ENCODE measurements at places on chromosomes 1 and 21.

DNA sequence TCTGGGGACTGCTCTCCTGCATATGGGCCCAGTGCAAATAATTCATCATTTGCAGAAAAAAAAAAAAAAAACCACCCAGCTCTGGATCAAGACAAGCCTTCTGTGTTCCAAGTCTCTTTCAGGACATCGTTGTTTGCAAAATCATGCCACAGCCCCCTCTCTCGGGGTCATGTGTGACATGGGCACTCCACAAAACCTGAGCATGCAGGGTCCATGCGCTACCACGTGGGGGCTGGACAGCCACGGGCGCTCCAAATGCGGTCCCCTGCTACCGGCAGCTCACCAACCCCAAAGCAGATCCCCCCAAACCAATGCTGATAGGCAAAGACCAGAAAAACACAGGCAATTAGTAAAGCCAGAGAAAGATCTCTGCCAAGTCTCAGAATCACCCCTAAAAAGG, 17.6 kb downstream of the NPHP4 start:
- no peaks in the 10 kb centered on the region for H3K4me1 ChIP-seq
- no peaks in the 10 kb centered on the region for H3K27me3 ChIP-seq
- no peak overlapping the region for H3K4me3 ChIP-seq
- peaks cover 6% of the 10 kb centered on the region for H3K36me3 ChIP-seq
- no peak for DNase-seq

DNA sequence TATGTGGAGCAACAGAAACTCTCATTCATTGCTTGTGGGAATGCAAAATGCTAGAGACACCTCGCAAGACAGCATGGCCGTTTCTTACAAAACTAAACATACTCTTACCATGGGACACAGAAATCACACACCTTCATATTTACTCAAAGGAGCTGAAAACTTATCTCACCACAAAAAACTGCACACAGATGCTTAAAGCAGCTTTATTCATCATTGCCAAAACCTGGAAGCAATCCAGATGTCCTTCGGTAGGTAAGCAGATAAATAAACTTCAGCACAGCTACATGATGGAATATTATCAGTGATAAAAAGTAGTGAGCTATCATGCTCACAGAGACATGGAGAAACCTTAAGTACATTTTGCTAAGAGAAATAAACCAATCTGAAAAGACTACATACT, 124.3 kb downstream of the RERE start:
- no peak overlapping the region for H3K27ac ChIP-seq
- no peaks in the 10 kb centered on the region for H3K27me3 ChIP-seq
- no peak overlapping the region for H3K4me3 ChIP-seq
- no peaks in the 10 kb centered on the region for H3K36me3 ChIP-seq

- no peak overlapping the region for H3K27ac ChIP-seq
- DNase-seq = no peak
Observed at GRCh38 chr1:204255966-204256365, 42.2 kb upstream of the GOLT1A start.

- H3K36me3 ChIP-seq = no peaks in the 10 kb centered on the region
- no peak for DNase-seq
- H3K4me3 ChIP-seq = no peak overlapping the region
- no peak overlapping the region for H3K27ac ChIP-seq
- H3K4me1 ChIP-seq = no peaks in the 10 kb centered on the region
- H3K27me3 ChIP-seq = no peaks in the 10 kb centered on the region
Observed at GRCh38 chr1:8915446-8915845, 30.2 kb upstream of the CA6 start.

- H3K4me3 ChIP-seq = no peak overlapping the region
- peaks cover 23% of the 10 kb centered on the region for H3K36me3 ChIP-seq
- H3K4me1 ChIP-seq = no peaks in the 10 kb centered on the region
- H3K27ac ChIP-seq = no peak overlapping the region
- no peak for DNase-seq
Observed at GRCh38 chr1:31348449-31348848, 24.4 kb downstream of the FABP3 start.

DNA sequence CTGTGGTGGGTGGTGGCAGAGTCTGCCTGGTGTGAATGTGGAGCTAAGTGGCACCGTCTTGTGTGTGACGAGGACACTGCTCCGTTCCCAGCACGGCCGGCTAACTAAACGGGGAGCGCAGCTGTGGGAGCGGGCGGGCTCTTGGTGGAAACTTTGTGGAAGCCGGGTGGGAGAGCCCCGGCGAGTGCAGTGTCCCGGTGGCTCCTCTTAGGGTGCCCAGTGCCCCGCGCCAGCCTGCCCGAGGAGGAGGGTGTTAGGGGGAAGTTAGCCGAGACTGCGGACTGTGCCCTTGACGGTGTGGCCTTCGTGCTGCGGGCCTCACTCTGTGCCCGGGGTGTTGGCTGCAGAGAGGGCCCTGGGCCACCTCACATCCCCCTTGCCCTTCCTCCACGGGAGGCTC, 9.9 kb downstream of the PEX10 start:
- H3K4me3 ChIP-seq = no peak overlapping the region
- no peaks in the 10 kb centered on the region for H3K27me3 ChIP-seq

DNA sequence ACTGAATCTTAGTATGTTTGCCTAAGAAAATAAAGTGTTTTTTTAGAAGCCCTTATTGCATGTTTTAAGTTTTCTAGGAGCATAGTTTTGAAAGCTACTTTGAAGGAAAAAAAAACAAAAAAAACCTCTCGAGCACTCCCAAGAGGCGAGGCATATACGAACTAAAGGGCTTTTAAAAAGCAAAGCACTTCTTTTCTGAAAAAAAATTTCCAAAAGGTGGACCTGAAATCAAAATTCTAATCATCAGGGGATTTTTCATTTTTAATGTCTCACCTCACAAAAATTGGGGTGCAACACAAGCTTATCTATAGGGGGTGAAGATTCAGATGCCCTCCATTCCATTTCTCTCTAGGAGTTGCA, 594 bp downstream of the GLMN start:
- H3K36me3 ChIP-seq = no peaks in the 10 kb centered on the region
- peak overlapping the region; percentile 96 for H3K4me3 ChIP-seq
- H3K27ac ChIP-seq = peak overlapping the region; percentile 95
- no peak for DNase-seq

DNA sequence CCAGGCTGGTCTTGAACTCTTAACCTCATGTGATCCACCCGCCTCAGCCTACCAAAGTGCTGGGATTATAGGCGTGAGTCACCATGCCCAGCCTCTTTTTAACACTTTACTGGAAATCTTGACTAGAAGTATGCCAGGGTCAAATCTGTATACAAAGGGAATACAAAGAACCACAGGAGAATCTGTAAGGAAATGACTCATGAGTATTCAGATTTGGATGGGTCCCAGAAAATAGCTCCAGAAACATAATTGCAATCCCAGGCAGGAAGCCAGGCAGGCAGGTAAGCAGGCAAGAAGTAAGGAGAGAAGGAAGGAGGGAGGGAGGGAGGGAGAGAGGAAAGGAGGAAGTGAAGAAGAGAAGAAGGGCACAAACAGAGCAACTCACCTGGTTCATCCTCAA, 22.8 kb upstream of the TIAM1 start:
- no peaks in the 10 kb centered on the region for H3K36me3 ChIP-seq
- H3K27me3 ChIP-seq = no peaks in the 10 kb centered on the region
- DNase-seq = no peak
- no peak overlapping the region for H3K27ac ChIP-seq
- H3K4me1 ChIP-seq = no peaks in the 10 kb centered on the region

GRCh38 chr1:232384171-232384883, 245.6 kb downstream of the SIPA1L2 start:
- DNase-seq = no peak
- no peaks in the 10 kb centered on the region for H3K36me3 ChIP-seq
- no peaks in the 10 kb centered on the region for H3K4me1 ChIP-seq
- no peak overlapping the region for H3K4me3 ChIP-seq

DNA sequence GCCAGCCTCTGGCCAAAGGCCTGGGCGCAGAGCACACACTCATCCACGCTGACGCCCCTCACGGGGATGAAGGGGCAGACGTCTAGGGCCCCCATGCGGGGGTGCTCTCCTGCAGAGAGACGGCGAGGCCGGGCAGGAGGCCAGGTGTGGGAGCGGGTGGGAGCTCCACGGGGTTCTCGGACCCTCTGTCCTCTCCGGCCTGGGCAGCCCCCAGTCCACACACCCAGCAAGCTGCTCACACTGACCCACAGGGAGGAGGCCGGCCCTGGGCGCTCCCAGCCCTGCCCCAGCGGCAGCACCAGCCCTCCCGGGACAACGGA, 2.5 kb downstream of the FTCD start:
- H3K36me3 ChIP-seq = no peaks in the 10 kb centered on the region
- H3K27ac ChIP-seq = no peak overlapping the region
- H3K27me3 ChIP-seq = no peaks in the 10 kb centered on the region
- H3K4me3 ChIP-seq = peak overlapping the region; percentile 41

- no peak for DNase-seq
- H3K27ac ChIP-seq = no peak overlapping the region
- H3K4me1 ChIP-seq = no peaks in the 10 kb centered on the region
- no peaks in the 10 kb centered on the region for H3K36me3 ChIP-seq
- H3K4me3 ChIP-seq = no peak overlapping the region
- no peaks in the 10 kb centered on the region for H3K27me3 ChIP-seq
Observed at GRCh38 chr1:54792686-54793282, 8.3 kb downstream of the TTC22 start.

- H3K27me3 ChIP-seq = peaks cover 5% of the 10 kb centered on the region
- no peaks in the 10 kb centered on the region for H3K4me1 ChIP-seq
- DNase-seq = no peak
- H3K36me3 ChIP-seq = no peaks in the 10 kb centered on the region
Observed at GRCh38 chr1:20233866-20234265, 47.5 kb upstream of the PLA2G2C start.

- no peaks in the 10 kb centered on the region for H3K27me3 ChIP-seq
- H3K27ac ChIP-seq = no peak overlapping the region
- no peak overlapping the region for H3K4me3 ChIP-seq
- H3K4me1 ChIP-seq = no peaks in the 10 kb centered on the region
- no peaks in the 10 kb centered on the region for H3K36me3 ChIP-seq
- no peak for DNase-seq
Observed at GRCh38 chr21:37863842-37864241, 52.4 kb downstream of the KCNJ6 start.

DNA sequence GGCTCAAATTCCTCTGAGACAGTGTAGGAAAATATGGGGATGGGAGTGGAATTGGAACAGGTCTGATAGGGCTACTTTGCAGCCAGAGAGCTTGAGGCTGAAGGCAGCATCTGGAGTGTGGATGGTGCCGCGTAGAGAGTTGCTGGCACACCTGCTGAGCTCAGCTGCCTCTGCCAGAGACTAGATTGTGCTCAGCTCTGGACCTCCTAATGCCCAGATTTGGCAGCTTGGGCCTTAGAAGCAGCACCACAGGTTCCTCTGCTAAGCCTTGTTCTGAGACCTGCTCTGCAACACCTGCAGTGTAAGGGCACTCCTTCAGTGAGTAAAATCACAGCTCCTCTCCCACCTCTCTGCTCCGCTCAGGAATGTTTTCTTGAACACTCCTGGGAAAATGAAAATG, 23.3 kb downstream of the ACOT11 start:
- H3K4me3 ChIP-seq = no peak overlapping the region
- H3K27me3 ChIP-seq = no peaks in the 10 kb centered on the region
- no peaks in the 10 kb centered on the region for H3K36me3 ChIP-seq
- H3K27ac ChIP-seq = peak overlapping the region; percentile 78
- peaks cover 6% of the 10 kb centered on the region for H3K4me1 ChIP-seq

DNA sequence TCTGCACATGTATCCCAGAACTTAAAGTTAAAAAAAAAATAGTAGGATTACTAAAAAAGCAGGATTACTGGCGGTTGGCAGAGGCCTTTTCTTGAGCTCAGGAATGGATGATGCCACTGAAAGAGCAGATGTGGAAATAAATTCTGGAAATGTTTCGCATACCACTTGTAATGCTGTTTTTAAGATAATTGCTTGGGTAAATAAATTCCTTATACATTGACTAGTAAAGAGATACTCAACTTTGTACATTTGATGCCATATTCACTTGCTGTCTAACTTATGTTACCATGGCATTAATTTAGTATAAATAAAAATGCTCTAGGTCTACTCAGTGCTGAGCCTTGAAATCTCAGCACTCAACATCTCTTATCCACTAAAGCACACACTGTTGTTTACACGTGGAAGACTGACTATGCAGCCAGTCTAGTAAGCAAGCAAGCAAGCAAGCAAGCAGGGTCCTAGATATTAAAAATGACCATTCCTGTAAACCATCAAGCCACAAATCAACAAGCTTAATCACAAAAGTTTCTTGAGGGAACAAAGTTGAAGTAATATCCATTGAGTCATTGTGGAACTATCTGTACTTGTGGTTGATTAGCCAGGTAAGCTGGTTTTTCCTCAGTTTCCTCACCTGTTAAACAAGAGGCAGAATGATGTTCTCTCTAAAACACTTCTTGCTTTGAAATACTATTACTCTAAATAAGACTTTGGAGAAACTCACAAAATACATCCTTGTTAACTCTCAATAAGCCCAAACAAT, 1.7 kb upstream of the RASAL2 start:
- H3K36me3 ChIP-seq = no peaks in the 10 kb centered on the region
- no peak overlapping the region for H3K4me3 ChIP-seq
- no peaks in the 10 kb centered on the region for H3K4me1 ChIP-seq
- no peak for DNase-seq

- no peak for DNase-seq
- no peaks in the 10 kb centered on the region for H3K4me1 ChIP-seq
- H3K4me3 ChIP-seq = no peak overlapping the region
Observed at GRCh38 chr1:92399076-92399475, 87.6 kb downstream of the GFI1 start.

DNA sequence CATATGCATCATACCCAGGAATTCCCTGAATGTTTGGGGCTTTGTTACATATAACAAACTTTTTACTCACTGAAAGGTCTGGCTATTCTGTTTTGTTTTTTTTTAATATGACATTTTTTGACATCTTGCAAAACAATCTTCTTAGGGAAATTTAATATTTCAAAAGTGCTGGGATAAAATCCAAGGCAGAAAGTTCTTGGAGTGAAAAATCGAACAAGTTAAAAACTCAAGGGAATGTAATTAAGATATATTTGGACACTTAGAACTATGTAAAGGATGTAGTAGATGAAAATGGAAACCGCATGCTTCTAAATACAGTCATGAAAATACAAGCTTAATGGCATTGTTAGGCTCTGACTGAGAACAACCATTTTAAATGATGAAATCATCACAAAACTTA, 8.6 kb downstream of the CHODL start:
- no peaks in the 10 kb centered on the region for H3K4me1 ChIP-seq
- no peaks in the 10 kb centered on the region for H3K27me3 ChIP-seq
- H3K4me3 ChIP-seq = no peak overlapping the region
- no peak for DNase-seq
- no peak overlapping the region for H3K27ac ChIP-seq

DNA sequence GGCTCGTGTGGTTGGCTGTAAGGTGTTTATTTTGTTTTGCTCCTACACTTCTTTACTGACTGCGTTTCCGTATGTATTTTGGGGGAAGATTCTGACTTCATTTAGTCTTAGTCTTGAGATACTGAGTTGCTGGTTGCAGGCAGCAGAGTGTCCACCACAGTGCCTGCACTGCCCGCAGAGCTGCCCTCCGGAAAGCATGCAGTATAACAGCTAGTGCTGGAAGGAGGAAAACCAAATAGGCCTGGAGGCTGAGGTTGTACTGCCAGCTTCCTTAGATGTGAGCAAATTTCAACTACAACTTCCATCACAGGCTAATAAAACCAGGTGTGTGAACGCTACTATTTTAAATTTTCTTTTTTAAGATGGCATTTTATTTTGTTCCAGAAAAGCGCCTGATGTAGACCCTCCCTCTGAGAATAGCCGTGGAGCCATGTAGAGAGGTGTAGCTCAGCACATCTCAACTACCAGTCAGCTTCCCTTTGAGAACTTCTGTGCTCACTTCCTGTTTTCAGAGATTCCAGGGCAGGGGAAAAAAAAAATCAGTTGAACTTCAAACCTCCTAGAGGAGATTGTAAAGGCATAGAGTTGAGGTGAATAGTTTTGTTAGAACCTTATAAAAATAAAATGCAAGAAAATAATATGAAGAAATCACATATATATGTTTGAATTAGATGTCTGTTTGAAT, 17.6 kb downstream of the LMO4 start:
- H3K4me1 ChIP-seq = peaks cover 3% of the 10 kb centered on the region
- no peaks in the 10 kb centered on the region for H3K27me3 ChIP-seq
- H3K27ac ChIP-seq = no peak overlapping the region
- no peak for DNase-seq
- H3K4me3 ChIP-seq = no peak overlapping the region
- H3K36me3 ChIP-seq = peaks cover 35% of the 10 kb centered on the region

All from ascending aorta (tissue), 2 donors.